ENCODE measurements at places on chromosomes 5 and 9. TPM values are rescaled to one million over a fixed set of nuclear protein-coding genes. Genes with fewer than 3 reads are reported as not detected.

Gene ZSWIM6
- 9.7 TPM for total RNA-seq

Gene BASP1
- not detected for total RNA-seq

Gene PPP3R2
- not detected for total RNA-seq

Gene FBXW2
- 69.6 TPM for total RNA-seq

Gene GGTA1
- total RNA-seq = not detected

- no peaks in the 10 kb centered on the region for H3K27me3 ChIP-seq
- H3K4me1 ChIP-seq = no peaks in the 10 kb centered on the region
- no peak for DNase-seq
These were observed 20.6 kb downstream of the UNC5A start for GRCh38 chr5:176830995-176831423.

DNA sequence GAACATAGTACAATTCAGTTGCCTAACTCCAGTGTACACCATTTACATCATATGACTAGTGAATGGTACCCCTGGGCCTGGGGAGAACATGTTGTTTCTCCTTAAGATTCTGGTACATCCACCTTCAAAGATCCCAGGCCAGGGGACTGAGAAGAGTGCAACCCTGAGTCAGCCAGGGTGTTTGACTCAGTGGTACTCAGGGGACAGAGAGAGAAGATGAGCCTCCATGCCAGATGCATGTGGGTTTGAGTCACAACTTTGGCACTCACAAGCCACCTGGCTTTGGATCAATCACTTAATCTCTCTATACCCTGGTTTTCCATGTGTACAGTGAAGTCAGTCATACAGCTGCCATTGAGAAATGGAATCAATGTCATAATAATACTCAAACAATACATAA is 53.7 kb downstream of the MAP1B start:
- no peak overlapping the region for H3K27ac ChIP-seq
- H3K4me1 ChIP-seq = no peaks in the 10 kb centered on the region
- DNase-seq = no peak
- H3K27me3 ChIP-seq = no peaks in the 10 kb centered on the region
- no peaks in the 10 kb centered on the region for H3K36me3 ChIP-seq

- no peak overlapping the region for H3K4me3 ChIP-seq
- H3K27ac ChIP-seq = peak overlapping the region; percentile 32
- H3K36me3 ChIP-seq = 0 out of 2 replicates have a peak, but pooled peaks cover 9% of the 10 kb centered on the region
- no peaks in the 10 kb centered on the region for H3K27me3 ChIP-seq
- peak; percentile 1 for DNase-seq
These were observed 136.7 kb downstream of the MAN2A1 start for GRCh38 chr5:109826426-109826825.

DNA sequence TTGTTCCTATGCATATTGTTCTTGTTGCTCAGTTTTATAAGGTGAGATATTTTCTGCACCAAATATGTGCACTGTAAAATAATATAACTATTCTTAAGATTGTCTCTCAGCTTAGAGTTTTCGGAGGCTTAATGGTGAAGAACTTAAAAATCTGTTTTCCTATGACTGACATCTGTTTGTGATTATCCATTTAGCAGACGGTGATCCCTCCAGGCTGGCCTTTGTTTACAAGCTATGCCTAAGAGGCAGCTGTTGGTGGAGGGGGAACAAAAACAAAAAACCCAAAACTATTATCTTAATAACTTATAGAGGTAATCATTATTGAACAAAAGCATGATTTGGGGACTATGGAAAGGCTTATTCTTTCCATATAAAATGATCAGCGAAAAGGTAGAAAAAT is 658 bp downstream of the PDCD1LG2 start:
- H3K27me3 ChIP-seq = no peaks in the 10 kb centered on the region
- no peaks in the 10 kb centered on the region for H3K36me3 ChIP-seq
- DNase-seq = no peak

DNA sequence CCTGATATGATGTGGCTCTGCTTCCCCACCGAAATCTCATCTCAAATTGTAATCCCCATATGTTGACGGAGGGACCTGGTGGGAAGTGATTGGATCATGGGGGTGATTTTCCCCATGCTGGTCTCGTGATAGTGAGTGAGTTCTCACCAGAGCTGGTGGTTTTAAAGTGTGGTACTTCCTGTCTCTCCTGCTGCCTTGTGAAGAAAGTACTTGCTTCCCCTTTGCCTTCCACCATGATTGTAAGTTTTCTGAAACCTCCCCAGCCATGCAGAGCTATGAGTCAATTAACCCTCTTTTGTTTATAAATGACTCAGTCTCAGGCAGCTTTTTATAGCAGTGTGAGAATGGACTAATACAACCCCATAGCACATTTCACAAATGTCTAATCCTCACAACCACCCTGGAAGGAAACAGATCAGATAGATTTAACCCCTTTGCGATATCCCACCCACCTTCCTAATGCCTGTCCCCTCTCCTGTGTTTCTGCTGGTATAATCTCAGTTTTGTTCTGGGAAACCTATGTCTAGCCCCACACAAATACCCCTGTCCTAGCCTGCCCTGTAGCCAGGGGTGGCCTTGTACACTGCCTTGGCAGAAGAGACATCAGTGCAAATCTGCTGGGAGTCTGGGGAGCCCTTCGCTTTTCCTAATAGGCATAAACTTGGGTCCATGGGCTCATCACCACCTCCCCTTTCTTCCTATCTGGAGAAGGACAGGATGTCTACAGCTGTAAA is 157.0 kb upstream of the RAI14 start:
- peaks cover 43% of the 10 kb centered on the region for H3K4me1 ChIP-seq
- H3K27ac ChIP-seq = peak overlapping the region; percentile 72
- H3K4me3 ChIP-seq = no peak overlapping the region
- no peaks in the 10 kb centered on the region for H3K27me3 ChIP-seq

- DNase-seq = peak; percentile 60
- peaks cover 5% of the 10 kb centered on the region for H3K36me3 ChIP-seq
- no peaks in the 10 kb centered on the region for H3K27me3 ChIP-seq
- H3K27ac ChIP-seq = peak overlapping the region; percentile 87
- peaks cover 61% of the 10 kb centered on the region for H3K4me1 ChIP-seq
- peak overlapping the region; percentile 4 for H3K4me3 ChIP-seq
These were observed 60.2 kb upstream of the SLC25A51 start for GRCh38 chr9:37963936-37964739.

GRCh38 chr5:62042007-62042406 is 264.0 kb upstream of the KIF2A start:
- no peaks in the 10 kb centered on the region for H3K4me1 ChIP-seq
- DNase-seq = no peak
- H3K27ac ChIP-seq = no peak overlapping the region
- H3K27me3 ChIP-seq = peaks cover 19% of the 10 kb centered on the region
- H3K36me3 ChIP-seq = no peaks in the 10 kb centered on the region

DNA sequence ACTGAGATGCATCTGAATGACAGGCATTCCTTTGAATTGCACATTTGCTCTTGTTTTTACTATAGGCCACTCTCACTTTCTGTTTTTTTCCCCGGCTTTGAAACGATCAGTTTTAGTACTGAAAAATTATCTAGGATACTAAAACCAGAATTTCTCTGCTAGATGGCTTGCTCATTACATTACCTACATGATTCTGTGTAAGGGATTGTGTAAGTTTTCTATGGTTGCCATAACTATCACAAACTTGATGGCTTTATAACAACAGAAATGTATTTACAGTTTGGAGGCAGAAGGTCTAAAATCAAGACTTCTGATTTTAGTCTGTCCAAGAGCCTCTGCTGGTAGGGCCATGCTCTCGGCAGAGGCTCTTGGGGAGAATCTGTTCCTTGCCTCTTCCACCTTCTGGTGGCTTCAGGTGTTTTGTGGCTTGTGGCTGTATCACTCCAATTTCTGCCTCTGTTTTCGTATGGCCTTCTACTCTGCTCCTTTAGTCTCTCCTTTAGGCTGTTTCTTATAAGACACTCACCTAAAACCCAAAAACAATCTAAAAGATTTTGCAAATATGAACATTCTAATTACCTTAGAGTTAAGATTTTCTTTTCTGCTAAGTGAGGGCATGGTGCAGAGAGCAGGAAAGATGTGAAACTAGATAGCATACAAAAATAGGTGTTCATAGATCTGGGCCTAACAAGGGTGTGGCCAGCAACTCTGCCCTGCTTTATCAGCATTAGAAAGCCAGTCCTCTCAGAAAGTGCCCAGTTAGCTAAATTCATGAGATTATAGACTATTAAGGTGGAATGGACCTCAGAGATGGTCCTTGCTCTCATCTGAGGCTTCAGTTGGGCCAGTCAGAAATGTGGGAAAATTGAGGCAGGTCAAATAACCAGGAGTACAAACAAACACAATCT is 93.3 kb upstream of the CDKN2B start:
- no peaks in the 10 kb centered on the region for H3K27me3 ChIP-seq
- peak overlapping the region; percentile 94 for H3K27ac ChIP-seq
- no peak for DNase-seq
- peaks cover 58% of the 10 kb centered on the region for H3K4me1 ChIP-seq
- no peak overlapping the region for H3K4me3 ChIP-seq
- H3K36me3 ChIP-seq = peaks cover 4% of the 10 kb centered on the region

GRCh38 chr5:180604271-180604670 is 13.0 kb upstream of the SCGB3A1 start:
- no peaks in the 10 kb centered on the region for H3K4me1 ChIP-seq
- H3K27me3 ChIP-seq = peaks cover 38% of the 10 kb centered on the region
- H3K4me3 ChIP-seq = no peak overlapping the region
- no peak overlapping the region for H3K27ac ChIP-seq
- H3K36me3 ChIP-seq = no peaks in the 10 kb centered on the region

- no peaks in the 10 kb centered on the region for H3K27me3 ChIP-seq
- no peak for DNase-seq
- H3K27ac ChIP-seq = peak overlapping the region; percentile 86
- peaks cover 61% of the 10 kb centered on the region for H3K4me1 ChIP-seq
- no peak overlapping the region for H3K4me3 ChIP-seq
These were observed 29.5 kb downstream of the RAI14 start for GRCh38 chr5:34685485-34686165.

GRCh38 chr9:6739218-6739617 is 18.6 kb upstream of the KDM4C start:
- no peak for DNase-seq
- no peak overlapping the region for H3K27ac ChIP-seq
- H3K4me3 ChIP-seq = no peak overlapping the region
- H3K27me3 ChIP-seq = no peaks in the 10 kb centered on the region
- H3K4me1 ChIP-seq = no peaks in the 10 kb centered on the region

DNA sequence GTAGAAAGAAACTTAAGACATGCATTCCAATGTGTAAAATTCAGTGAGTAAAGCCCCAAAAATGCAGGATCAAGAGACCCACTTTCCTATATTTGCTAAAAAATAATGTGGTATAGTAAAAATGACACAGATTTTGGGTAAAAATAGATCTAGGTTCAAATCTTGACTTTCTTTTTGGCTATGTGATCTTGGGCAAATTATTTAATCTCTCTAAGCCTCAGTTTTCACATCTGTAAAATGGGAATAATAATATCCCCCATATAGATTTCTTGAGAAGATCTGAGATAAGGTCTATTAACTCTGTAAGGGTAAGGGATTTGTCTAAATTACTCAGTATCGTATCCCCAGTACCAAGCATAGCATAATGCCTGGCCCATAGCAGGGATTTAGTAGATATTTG is 172.3 kb downstream of the CARTPT start:
- H3K4me3 ChIP-seq = no peak overlapping the region
- no peaks in the 10 kb centered on the region for H3K27me3 ChIP-seq
- peaks cover 5% of the 10 kb centered on the region for H3K4me1 ChIP-seq
- H3K36me3 ChIP-seq = no peaks in the 10 kb centered on the region

DNA sequence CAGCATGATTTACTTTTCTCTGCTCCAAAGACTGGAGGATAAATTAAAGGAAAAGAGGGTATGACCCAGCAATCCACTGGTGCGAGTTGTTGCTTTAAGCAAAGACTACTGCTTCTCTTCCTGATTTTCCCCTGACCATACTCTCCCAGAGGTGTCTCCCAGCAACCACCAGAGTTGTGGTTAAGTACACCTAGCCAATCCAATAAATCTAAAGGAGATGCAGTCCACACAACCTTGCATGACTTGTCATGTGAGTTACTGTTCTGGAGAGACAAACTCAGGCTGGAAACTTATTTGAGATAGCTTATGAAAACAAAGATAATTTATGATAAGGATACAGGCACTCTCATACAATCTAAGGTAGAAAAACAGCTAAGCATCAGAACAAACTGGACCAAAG is 11.9 kb downstream of the TMC1 start:
- DNase-seq = no peak
- H3K27ac ChIP-seq = peak overlapping the region; percentile 39
- H3K4me3 ChIP-seq = no peak overlapping the region

DNA sequence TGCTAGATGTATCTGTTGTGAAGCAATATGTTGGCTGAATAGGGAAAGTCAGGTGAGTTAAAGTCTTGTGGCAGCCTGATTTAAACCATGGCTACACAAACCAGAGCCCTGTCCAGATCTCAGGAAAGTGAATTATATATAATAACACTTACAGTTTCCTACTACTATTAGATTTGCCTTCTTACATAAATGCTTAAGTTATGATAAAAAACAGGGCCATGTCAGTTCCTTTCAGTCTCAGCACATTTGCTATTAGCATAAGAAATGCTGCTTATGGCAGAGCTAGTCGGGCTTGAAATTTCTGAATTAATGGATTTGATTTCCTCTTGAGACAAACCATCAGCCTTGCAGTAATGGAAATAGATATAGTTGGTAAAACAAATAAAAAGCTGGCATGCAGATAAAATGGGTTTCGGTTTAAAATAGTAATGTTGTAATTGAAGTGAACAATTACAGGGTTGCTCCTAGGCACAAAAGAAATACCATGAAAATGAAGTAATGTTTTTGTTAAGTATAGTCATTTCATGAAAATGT is 664.2 kb upstream of the ZNF608 start:
- no peaks in the 10 kb centered on the region for H3K36me3 ChIP-seq
- H3K27me3 ChIP-seq = no peaks in the 10 kb centered on the region
- peak overlapping the region; percentile 90 for H3K27ac ChIP-seq
- H3K4me1 ChIP-seq = peaks cover 45% of the 10 kb centered on the region

GRCh38 chr9:127214421-127215267 is 49.9 kb upstream of the GARNL3 start:
- no peaks in the 10 kb centered on the region for H3K36me3 ChIP-seq
- no peak overlapping the region for H3K27ac ChIP-seq
- H3K4me1 ChIP-seq = 0 out of 2 replicates have a peak, but pooled peaks cover 4% of the 10 kb centered on the region
- DNase-seq = peak; percentile 49
- no peak overlapping the region for H3K4me3 ChIP-seq
- H3K27me3 ChIP-seq = no peaks in the 10 kb centered on the region
